Activated CD8-positive, alpha-beta memory T cell treated with anti-CD3 and anti-CD28 coated beads, Interleukin-2, amount 10 ng/mL, durations not matched to agents 7 days and 5 days (primary cell): ENCODE measurements at places on chromosomes 4 and X. TPM values are rescaled to one million over a fixed set of nuclear protein-coding genes. Genes with fewer than 3 reads are reported as not detected.

DNA sequence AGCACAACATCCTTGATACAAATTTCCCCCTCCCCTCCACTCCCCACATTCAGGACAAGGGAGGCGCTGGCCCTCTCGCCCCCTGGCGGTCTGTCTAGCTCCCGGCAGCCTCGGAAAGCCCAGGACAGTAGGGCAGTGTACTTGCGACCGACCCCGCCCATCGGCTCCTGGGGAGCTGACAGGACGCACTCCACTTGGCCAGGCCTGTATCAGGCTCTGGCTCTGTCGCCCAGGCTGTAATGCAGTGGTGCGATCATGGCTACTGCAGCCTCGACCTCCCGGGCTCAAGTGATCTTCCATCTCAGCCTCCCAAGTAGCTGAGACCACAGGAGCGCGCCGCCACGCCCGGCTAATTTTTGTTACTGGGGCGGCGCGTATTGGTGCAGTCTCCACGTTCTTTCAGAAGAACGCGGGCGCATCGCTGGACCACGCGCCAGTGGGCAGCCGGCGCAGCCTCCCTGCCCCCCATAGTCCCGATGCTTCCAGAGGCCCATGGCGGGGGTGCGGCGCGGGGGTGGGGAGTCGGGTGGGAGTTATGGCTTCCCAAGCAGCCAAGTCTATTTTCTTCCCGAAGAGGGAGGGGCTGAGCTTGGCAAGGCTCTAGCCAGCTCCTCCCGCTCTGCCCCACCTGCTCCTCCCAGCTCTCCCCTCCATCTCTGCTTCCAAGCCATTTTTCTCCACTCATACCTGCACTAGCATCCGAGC is 7.8 kb upstream of the AKAP14 start:
- H3K4me1 ChIP-seq: peaks cover 15% of the 10 kb centered on the region
- H3K4me3 ChIP-seq: peak overlapping the region; percentile 58
- H3K27ac ChIP-seq: no peak overlapping the region
- no peaks in the 10 kb centered on the region for H3K27me3 ChIP-seq
- no peaks in the 10 kb centered on the region for H3K36me3 ChIP-seq

GRCh38 chr4:146132445-146132844 is 43.1 kb upstream of the LSM6 start:
- H3K4me3 ChIP-seq: no peak overlapping the region
- H3K4me1 ChIP-seq: peaks cover 8% of the 10 kb centered on the region
- peak; percentile 60 for DNase-seq
- no peaks in the 10 kb centered on the region for H3K27me3 ChIP-seq

DNA sequence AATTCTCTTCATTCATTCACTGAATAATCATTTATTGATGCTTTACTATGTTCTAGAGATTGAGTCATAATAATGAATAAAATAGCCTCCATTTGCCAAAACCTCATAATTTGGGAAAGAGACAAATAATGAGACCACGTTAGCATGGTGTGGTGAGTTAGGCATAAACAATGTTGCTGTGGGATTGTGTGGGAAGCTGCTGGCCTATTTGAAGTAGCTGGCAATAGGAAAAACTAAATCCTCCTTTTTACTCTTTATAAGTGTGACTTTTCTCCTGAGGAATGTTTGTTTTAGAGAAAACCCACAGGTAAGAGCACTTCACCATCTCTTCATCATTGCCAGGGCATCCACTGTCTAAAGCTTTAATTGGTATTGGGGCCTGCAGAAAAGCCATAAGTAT is 95.3 kb downstream of the AREG start:
- no peaks in the 10 kb centered on the region for H3K36me3 ChIP-seq
- no peak overlapping the region for H3K4me3 ChIP-seq
- H3K4me1 ChIP-seq: peaks cover 3% of the 10 kb centered on the region
- no peak for DNase-seq
- no peak overlapping the region for H3K27ac ChIP-seq

SLC49A3 gene
- total RNA-seq: 1.5 TPM

- peaks cover 15% of the 10 kb centered on the region for H3K4me1 ChIP-seq
- no peak overlapping the region for H3K27ac ChIP-seq
- no peaks in the 10 kb centered on the region for H3K27me3 ChIP-seq
- H3K4me3 ChIP-seq: no peak overlapping the region
- DNase-seq: no peak
Observed at GRCh38 chr4:1846580-1846979, 9.4 kb downstream of the LETM1 start.
